ENCODE measurements at places on chromosomes 3 and 15.

DNA sequence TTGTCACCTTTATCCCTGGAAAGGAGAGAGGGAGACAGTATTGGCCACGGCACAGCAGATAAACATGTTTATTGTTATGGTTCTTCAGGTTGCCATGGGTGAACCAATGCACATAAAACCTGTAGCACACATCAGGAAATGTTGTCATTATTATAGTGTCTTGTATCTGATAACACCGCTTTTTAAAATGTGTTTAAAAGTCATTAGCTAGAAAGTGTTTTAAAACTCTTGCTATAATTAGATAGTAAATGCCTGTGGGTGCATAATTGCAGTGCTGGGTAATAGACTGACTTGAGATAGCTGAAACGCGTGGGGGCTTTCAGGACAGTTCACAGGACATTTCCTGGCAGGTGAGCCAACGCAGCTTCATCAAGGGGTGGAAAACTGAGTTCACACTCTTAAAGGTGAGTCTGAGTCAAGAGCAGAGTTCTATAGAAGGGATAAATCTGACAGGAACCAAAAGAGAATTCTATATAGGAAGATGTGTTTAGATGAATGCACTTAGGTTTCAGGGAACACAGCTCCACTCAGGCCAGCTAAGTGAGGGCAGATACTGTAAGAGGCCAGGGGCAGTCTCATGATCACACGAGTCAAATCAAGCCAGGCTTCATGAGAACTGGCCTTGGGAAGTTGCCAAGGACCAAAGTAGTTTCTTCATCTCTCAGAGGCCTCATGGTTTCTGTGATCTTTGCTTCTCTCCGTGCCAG lies 35.6 kb upstream of the PPP4R2 start:
- no peak for DNase-seq

DNA sequence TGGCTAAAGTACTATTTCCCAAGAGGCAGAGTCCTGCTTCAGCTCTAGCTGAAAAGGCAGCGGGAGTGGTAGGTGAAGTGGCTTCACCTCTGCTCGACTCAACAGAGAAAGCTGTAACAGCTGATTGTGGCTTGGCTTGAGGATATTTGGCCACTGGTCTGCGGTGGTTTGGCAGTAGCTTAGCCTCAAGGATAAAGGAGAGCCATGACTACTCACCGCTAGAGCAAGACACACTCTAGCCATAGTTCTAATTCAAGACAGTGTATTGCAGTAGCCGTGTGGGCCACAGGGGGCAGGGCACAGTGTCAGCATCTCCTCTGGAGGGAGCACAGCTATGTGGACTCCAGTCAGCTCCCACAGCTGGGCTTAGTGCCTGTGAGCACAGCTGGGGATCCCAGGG lies 23.5 kb downstream of the TPRG1 start:
- no peak for DNase-seq

DNA sequence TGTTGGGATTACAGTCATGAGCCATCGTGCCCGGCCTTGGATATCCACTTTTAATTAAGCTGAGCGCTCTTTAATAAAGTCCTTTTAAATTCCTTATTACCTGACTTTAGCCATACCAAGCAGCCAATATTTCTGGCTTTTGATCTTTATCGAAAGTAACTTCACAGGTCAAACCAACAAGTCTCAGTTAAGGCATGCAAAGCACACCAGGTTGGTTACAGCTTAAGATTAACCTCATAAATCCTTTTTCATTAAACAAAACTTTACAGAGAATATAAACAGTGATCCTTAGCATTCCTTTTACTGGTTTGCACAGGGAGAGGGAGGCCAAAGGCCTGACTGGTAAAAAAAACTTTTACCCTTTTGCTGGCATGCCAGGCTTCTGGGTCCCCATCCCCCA lies 17.7 kb downstream of the ZNF662 start:
- DNase-seq: no peak

DNA sequence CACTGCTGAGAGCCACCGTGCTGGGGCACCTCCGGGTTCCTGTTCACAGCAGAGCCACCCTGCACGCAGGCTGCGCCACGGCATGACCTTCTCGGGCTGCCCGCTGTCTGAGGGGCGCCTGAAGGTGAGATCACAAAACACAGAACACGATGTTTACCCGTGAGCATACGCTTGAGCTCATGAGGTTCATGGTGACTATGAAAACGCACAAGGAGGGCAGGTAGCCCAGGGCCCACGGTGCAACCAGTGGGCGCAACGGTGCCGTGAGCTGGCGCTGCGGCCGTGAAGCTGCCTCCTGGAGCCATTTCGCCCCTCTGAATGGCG lies 36.1 kb downstream of the KLHL25 start:
- no peak for DNase-seq

GRCh38 chr15:45796433-45796832 lies 161.6 kb downstream of the SQOR start:
- no peak for DNase-seq

GRCh38 chr3:66675366-66675765 lies 174.5 kb upstream of the LRIG1 start:
- DNase-seq: no peak

- no peak for DNase-seq
Observed at GRCh38 chr3:34248352-34248751, 449.9 kb downstream of the PDCD6IP start.

- no peak for DNase-seq
Observed at GRCh38 chr3:188266562-188267274, 112.8 kb downstream of the LPP start.

GRCh38 chr3:9230596-9230995 lies 18.9 kb downstream of the SRGAP3 start:
- DNase-seq: no peak

GRCh38 chr3:63349583-63350573 lies 71.8 kb downstream of the SYNPR start:
- no peak for DNase-seq

DNA sequence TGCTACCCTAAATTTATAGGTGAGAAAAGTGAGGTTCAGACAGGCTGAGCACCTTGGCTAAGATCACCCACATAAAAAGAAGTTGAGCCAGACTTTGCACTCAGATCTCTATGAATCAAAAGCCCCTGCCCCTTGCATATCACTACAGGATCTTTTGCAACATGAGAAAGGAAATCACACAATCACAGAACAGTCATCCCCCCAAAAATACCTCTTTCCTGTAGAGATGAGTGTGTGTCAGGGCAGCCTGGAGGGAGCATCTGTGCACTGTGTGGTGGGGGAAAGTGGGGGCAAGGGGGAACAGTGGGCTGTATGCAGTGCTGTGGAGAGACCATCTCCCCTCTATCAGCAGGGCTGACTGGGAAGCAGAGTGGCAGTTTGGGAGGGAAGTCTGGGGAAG lies 46.6 kb downstream of the EPHB3 start:
- DNase-seq: no peak

DNA sequence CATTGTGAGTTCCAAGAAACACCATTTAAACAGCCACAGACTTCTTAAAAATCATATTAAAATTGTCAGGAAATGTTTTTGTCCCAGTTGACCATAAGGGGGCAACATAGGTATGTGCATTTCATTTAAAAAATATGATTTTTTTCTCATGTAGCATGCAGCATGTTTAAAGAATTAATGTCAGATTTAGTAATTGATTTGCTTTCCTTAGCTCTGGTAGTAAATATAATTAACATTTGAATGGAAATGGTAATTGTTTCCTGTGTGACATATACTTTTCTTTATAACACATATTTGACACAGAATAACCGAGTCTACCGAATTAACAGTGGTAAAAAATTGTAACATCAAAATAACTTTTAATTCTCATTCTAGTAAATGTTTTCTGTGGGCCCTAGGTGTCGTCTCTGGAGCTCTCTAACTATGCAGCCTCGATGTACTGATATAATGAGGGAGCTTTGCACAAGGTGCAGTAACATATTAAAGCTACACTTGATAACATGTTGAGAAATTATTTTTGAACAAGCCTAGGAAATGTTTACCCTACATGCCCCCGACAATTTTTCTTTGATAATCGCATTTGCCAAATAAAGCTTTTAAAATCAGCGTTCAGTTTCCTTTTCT lies 34.9 kb downstream of the NXPE3 start:
- DNase-seq: no peak

GRCh38 chr3:94159062-94159828 lies 96.4 kb downstream of the NSUN3 start:
- no peak for DNase-seq

DNA sequence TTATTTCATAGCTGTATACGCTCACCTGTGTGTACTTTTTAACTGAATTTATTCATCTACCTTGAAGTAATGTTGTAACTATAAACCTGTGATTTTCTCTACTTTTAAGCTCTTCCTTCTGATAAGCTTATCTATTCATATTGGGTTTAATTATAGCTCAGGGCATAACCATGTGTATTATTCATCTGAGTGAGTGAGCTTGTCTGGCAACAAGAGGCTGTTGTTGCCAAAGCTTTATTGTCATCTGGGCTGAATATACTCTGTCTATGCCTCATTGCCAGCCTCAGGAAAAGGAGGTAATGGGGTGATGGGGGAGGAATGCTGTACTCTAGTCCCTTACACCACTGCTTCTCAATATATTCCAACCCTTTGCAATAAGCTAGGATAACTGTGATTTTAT lies 292.4 kb downstream of the UBE2E2 start:
- DNase-seq: no peak

- DNase-seq: no peak
Observed at GRCh38 chr3:33278163-33278562, 921 bp downstream of the FBXL2 start.

- no peak for DNase-seq
Observed at GRCh38 chr15:35186346-35186745, 101.3 kb upstream of the NANOGP8 start.

DNA sequence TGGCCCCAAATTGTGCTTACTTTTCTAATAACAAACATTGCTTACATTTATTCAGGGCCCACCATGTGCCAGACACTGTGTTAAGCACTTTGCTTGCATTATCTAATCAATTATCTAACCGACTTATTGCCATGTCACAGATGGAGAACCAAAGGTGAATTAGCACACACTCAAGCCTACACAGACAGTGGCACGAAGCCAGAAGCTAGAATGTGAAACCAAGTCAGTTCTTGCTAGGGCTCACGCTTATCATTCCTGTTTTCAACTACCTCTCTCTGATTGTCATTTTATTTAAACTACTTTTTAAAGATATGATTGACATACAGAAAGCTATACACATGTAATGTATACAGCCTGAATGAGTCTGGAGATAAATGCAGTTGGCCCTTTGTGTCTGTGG lies 215.7 kb upstream of the CFAP20DC start:
- DNase-seq: no peak

DNA sequence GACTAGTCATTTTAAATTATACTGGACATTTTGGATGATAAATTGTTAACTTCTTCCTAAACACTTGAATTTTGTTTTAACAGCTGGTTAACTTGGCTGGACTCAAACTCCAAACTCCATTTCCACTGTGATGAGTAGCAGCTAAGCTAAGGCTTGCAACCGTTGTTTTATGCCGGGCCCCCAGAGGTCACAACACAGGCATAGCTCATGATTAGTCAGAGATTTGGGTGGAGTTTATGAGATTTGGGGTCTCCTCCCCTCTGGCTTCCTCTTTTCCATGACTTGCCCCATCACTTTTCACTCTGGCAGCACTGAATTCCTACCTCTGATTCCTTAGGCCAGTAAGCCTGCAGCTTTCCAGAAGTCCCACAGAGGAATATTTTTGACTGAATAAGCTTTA lies 12.8 kb downstream of the THAP10 start:
- no peak for DNase-seq

- DNase-seq: no peak
Observed at GRCh38 chr3:153209596-153209995, 47.6 kb downstream of the RAP2B start.

DNA sequence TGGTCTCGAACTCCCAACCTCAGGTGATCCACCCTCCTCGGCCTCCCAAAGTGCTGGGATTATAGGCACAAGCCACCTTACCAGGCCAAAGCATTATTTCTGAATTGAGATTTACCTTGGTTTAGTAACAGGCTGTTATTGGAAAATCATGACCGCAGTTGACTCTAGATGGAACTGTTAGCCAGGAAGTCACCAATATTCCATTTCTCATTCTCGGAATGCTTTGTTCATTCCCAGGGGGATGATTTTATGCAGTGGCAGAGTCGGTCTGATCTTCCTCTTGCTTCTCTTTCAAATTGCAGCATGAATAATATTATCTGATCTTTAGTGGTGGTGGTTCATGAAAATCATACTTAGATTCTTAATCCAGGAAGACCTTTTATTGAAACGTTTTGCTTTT lies 195.5 kb upstream of the MBNL1 start:
- no peak for DNase-seq

DNA sequence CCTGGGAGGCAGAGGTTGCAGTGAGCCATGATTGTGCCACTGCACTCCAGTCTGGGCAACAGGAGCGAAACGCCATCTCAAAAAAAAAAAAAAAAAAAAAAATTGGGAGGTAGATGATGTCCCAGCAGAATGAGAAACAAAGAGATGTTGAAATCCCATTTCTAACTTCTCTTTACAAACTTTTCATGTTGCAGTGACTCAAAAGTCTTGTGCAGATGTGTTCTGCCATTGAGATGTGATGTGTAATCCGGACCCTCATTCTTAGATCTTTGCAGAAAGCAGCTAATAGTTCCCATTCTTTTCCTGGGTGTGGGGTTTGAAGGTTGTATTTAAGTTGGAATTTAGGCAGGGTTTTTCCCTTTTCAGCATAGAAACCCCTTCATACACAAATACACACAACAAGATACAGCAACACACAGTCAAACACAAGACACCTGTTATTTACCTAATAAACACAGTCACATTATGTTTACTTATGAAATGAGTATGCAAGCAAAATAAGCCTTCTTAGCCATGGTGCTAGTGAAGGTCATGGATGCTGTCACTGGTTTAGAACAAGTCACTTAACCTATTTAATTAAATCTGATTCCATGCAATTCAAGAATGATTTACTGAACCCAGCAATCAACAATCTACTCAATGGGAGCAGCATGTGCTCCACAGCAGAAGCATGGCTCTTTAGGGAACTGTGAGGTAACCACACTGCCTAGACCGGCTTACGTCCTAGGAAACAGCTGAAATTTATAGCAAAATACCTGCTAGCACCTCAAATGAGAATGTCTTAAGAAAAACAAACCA lies 14.9 kb downstream of the SIAH2 start:
- DNase-seq: no peak

DNA sequence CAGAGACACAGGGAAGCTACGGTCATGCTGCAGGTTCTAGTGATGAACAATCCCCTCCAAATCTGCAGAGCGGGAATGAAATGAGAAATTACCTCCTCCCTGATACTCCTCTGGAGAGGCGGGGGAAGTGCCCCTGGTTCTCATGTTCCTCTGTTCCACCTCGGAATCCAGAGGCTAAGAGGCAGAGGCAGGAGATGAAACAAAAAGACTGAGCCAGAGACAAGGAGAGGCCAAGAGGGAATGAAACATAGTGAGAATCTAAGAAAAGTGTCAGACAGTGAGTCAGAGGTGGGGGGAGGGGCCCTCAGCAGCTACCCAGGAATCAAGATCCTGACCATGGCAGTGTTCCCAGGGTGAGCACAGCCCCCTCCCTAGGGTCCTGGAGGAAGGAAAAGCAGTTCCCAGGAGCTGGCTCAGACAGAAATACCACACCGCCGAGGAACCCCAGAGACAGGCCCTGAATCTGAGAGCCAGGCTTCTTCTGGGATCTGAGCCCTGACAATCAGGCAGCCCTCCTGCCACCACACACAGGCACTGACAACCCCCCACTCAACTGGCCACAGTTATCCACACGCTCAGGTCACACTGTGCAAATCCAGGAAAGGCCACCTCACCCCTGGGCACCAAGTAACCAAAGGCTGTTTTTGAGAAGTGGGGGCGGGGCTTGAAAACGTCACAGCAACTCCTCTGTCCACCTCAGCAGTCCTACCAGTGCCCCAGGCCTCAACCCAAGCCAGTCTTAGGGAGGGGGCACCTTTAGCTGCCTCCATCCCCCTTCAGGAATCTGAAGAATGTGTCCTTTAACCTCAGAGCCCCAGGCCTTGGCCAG lies 2.4 kb downstream of the CSRNP1 start:
- no peak for DNase-seq

- no peak for DNase-seq
Observed at GRCh38 chr3:53073553-53074365, 27.9 kb upstream of the SFMBT1 start.

Measured in NCI-H2081 treated with DMSO at 0.1 percent for 48 hours (cell line).